ENCODE measurements at places on chromosomes 16 and 17.

GRCh38 chr17:28227316-28228108 lies 91.5 kb upstream of the TMEM97 start:
- no peak for DNase-seq

DNA sequence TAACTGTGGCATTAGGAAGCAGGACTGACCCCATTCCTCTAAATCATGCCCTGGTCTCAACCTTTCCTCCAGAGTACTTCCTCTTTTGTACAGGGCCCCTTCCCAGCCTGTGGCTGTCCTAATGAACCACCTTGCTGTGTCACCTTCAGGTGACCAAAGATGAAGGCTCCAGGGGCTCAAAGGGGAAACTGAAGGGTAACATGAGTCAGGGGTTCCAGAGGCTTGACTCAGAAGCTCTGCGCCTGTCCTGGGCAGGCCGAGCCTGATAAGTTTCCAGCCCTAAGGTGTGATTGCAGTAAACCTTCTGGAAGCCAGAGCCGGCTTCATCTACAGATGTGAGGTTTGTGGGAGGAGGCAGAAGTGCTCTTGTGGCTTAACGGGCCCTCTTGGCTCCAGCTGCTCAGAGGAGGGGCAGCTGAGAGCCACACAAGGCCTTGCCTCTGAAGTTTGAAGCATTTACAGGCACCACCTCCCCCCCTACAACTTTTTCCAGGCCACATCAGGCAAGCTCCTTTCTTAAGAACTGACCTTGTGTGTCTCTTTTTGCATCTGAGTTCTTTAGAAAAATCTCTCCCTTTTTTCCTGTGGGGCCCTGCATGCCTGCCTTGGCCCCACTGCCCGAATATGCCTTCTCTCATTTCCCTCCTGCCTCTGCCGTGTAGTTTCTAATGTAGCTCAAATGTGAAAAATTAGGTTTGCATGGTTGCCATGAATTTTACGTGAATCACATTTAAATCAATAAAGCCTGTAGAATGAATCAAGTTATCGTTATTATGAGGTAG lies 149.9 kb downstream of the CLEC16A start:
- no peak for DNase-seq

DNA sequence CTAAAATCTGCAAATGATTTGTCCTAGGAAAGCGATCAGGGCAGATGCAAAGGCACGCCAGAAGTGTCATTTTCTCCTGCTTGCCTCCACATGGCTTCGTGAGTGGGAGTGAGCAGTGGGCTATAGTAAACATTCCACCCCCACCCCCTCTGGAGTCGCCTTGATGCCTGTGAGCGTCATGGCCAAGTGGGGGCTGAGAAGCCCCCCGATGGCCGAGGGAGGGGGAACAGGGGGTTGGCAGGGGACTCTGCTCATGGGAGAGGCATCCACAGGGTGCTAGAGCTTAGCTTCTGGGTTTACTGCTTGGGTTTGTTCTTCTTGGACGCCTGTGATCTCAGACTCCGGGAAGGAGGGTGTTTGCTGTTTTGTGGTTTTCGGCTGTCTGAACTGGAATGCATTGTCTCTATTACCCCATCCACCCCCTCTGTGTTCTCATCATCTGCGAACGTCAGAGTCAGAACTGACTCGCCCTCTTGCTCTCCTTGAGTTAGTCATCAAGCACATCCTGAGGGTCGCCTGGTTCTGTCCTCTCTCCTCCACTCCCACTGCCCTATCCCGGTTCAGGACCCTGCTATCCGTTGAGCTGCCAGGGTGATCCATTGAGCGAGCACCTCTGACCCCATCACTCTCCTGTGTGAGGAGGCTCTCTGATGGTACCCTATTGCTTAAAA lies 15.4 kb downstream of the TNS4 start:
- DNase-seq = peak; percentile 35

DNA sequence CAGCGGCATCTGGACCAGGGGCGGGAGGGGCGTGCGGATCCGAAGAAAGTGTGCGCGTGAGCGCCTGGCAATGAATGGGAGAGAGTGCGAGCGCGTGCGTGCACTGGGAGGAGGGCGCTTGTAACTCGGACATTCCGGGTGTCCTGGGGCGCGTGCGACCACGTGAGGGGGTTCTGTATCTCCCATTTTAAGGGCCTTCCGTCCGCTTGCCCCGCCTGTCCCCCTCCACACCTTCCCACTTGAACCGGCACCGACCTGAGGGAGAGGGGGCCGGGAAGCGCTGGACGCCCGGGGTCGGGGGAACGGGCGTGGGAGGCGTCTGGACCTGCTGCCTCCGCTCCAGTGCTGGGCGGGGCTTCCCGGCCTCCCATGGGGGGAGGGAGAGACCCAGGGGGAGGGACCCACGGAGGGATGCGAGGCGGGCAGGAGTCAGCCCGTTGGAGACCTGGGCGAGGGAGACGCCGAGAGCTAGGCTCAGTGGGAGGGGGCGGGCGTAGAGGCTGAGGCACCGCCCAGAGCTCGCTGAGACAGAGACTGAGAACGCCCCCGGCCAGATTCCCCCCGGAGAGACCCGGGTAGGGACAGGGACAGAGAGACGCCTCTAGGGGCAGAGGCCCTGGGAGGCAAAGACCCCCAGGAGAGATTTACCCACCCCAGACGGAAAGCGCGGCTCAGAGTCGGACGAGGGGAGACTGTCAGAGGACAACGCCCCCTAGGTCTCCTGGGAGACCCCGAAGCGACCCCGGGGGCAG lies at the start of gene KREMEN2:
Gene KREMEN2, plus strand, starts transcription at position 553 of the 752 bp plus-strand sequence. CDS start 246 bp downstream, outside the sequence.
- DNase-seq = peak; percentile 34

DNA sequence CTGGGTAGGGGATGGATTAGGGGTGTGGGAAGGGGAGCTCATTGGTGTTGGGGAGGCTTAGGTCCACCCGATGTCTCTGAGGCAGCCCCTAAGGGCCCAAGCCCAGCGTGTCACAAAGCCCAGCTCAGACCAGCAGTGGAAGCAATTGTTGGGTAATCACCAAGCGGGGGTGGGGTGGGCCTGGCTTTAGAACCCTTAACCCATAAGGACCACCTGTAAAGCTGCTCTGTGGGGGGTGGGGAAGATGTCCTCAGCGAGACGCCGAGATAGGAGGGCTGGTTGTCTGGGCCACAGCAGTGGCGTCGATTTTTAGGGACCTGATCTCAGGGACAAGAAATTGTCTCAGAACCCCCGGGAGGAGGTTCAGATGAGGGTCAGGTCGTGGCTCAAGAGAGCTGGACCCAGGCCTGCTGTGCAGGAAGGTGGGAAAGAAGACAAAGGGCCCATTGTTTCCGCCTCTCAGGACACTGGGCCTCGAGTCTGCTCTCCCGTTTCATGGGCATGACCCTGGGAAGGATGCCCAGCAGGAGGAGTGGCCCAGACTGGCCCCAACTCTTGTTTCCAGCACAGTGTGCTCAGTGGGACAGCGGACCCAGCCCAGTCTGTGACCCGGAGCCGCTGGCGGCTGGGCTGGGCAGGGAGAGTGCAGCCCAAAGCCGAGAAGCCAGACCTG lies 15.9 kb downstream of the ST6GALNAC2 start:
- no peak for DNase-seq

GRCh38 chr17:76136276-76137000 lies 4.6 kb downstream of the FOXJ1 start:
- no peak for DNase-seq

DNA sequence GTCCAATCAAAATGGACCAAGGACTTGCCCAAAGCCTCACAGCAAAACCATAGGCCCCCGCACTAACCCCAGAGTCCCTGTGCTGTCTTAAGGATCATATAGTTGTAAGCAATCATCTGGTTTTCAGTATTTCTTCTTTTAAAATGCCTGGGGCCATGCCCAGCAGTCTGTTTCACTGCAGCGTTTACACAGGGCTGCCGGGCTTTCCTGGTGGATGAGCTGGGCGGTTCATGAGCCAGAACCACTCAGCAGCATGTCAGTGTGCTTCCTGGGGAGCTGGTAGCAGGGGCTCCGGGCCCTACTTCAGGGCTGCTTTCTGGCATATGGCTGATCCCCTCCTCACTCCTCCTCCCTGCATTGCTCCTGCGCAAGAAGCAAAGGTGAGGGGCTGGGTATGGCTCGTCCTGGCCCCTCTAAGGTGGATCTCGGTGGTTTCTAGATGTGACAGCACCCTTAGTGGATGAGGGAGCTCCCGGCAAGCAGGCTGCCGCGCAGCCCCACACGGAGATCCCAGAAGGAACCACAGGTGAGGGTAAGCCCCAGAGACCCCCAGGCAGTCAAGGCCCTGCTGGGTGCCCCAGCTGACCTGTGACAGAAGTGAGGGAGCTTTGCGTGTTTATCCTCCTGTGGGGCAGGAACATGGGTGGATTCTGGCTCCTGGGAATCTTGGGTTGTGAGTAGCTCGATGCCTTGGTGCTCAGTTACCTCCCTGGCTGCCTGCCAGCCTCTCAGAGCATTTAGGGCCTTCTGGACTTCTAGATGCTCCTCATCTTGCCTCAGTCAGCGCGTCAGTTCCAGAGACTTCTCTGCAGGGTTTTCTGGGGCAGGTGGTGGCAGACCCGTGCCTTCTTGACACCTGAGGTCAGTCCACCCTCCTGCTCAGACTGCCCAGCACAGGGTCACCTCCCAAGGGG lies 24.8 kb upstream of the STH start:
- no peak for DNase-seq

- DNase-seq = peak; percentile 36
Observed at GRCh38 chr17:36755586-36755985, 154.2 kb downstream of the MRM1 start.

- no peak for DNase-seq
Observed at GRCh38 chr16:17571499-17572093, 100.8 kb upstream of the XYLT1 start.

DNA sequence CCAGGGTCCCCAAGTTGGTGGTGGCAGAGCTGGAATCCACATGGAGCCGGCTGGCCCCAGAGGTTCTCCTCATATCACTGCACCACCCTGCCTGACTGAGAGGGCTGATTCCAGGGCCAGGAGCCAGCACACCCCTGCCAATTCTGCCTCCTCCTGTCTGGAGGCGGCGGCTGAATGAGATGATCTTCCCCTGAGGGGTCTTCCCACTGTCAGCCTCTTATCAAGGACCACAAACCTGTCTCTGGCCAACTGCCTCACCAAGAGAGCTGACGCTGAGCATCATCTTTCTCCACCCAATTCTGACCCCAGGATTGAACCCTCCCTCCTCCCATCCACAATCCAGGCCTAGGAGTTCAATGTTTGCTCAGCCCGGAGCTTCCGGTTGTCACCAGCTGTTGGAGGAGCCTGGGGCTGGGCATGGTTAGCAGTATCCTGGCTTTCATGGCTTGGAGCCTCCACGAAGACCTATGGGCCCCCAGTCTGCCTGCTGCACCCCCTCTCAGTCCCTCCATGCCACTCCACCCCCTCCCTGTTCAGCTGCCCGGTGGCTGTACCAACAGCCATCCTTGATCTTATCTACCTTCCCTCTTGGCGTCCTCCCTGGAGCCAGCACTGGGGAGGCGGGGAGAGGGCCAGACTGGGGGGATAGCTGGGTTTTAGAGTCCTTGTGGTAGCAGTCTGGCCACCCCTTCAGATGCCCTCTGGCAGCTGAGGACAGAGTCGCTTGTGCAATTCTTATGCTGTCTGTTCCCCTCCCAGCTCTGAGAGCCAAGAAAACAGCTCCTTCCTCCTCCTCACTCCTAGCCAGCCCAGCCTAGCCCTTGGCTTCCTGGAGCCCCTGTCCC lies 25.6 kb downstream of the ABCC3 start:
- no peak for DNase-seq

GRCh38 chr16:27233731-27234130 lies 30.4 kb downstream of the KDM8 start:
- DNase-seq = no peak

DNA sequence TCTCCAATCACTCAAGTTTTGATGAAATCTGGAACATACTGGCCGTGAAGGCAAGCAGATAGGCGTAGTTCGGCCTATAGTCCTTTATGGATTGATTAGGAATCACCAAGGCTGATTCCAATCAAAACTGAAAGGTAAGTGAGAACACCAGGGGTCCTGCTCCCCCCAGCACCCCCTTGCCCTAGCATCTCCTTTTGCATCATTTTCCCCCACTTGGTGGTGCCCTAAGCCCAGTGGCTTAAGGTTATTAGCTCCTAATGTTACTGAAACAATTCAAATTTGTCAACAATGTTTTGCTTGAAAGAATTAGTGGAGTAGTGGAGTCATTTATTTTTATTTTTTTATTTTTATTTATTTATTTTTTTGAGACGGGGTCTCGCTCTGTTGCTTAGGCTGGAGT lies 4.9 kb downstream of the SLFN14 start:
- peak; percentile 25 for DNase-seq

DNA sequence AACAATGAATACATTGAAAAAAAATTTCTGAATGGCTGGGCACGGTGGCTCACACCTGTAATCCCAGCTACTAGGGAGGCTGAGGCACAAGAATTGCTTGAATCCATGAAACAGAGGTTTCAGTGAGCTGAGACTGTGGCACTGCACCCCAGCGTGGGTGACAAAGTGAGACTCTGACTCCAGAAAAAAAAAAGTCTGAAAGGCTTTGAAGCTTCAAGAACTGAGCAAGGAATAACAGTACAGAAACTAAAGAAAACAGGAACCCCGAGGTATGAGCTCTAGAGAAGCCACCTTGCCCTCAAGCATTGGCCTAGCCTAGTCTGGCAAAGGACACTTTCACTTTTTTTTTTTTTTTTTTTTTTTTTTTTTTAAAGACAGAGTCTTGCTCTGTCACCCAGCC lies 45.0 kb downstream of the TEX2 start:
- DNase-seq = peak; percentile 10

DNA sequence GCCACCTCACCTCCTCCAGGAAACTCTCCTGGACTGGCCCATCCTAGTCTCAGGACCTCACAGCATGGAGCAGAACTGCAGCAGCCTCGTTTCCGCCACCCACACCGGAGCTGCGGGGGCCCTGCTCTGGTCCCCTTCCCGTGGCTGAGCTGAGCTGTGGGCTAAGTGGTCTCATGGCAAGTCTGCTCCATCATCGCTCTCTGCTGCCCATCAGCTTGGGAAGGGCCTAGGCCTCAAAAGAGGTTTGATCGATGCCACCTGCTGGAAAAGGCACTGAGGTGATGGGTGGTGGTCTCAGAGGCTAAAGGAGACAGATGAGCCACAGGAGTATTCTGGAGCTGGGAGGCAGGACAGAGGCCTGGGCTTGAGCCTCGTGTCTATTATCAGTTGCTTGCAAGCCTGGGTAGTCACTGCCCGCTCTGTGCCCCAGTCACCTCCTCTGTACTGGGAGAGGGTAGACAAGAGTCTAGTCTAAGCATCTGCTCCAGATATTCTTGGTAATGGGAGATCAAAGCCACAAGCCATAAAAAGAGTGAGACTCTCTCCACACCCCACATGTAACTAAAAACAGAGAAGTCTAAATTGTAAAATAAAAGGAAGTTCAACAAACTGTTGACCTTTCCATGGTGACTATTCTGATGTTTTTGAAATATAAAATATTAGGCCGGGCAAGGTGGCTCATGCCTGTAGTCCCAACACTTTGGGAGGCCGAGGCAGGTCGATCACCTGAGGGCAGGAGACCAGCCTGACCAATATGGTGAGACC lies 1.6 kb downstream of the ITGAE start:
- DNase-seq = no peak

DNA sequence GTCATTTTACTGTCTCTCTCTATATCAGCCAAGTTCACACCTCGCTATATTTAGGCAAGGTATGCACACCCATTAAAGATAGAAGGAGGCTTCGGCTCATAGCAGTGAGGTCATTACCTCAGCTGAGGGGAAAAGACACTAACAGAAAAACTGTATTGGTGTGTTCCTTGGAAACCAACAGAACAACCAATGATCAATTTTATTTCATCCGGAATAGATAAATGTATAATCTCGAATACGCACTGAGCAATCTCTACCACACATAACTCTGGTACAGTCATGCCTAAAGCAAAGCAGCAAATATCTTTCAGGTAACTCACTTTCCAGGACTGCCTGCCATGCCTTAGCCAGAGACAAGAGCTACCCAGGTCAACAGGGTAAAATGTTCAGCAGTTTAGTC lies 109.9 kb upstream of the CORO6 start:
- DNase-seq = no peak
